Activated CD4-positive, alpha-beta T cell treated with anti-CD3 and anti-CD28 coated beads, Interleukin-2, amount 10 ng/mL, durations not matched to agents 24 days and 14 days (primary cell): ENCODE measurements at places on chromosomes 12 and 14. TPM values are rescaled to one million over a fixed set of nuclear protein-coding genes. Genes with fewer than 3 reads are reported as not detected.

DNA sequence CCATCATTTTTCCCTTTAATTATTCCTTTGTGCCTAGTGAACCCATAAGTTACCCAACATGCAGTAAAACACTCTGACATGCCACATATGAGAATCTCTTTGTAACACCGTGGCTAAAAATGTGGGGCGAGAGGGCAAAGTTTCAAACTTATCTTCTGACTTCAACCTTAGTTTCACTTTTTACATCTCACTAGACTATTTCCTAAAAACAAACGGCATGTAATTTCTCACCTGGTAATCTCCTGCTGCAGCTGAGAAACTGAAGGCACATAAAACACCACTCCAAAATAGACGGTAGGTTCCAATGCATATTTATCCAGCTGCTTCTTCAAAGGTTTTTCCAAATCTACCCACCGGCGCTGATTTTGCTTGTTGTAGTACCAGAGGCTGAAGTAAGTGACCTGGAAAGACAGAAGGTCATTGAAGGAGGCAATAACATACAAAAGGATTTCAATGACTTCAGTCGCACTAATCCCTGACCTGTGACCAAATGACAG is 37.9 kb downstream of the PTPN21 start:
- no peaks in the 10 kb centered on the region for H3K4me1 ChIP-seq
- H3K27me3 ChIP-seq: peaks cover 24% of the 10 kb centered on the region
- H3K4me3 ChIP-seq: no peak overlapping the region
- no peak overlapping the region for H3K27ac ChIP-seq

GRCh38 chr12:31914927-31915326 is 44.3 kb upstream of the RESF1 start:
- DNase-seq: no peak
- H3K36me3 ChIP-seq: peaks cover 17% of the 10 kb centered on the region
- no peaks in the 10 kb centered on the region for H3K4me1 ChIP-seq
- no peak overlapping the region for H3K27ac ChIP-seq

GRCh38 chr12:123888989-123889388 is 83.6 kb downstream of the CCDC92 start:
- no peaks in the 10 kb centered on the region for H3K4me1 ChIP-seq
- DNase-seq: no peak

The PIP4K2C gene
- total RNA-seq: 21.5 and 23.0 TPM in 2 replicates

- H3K4me1 ChIP-seq: peaks cover 24% of the 10 kb centered on the region
- DNase-seq: peak; percentile 67
- H3K36me3 ChIP-seq: no peaks in the 10 kb centered on the region
- no peak overlapping the region for H3K27ac ChIP-seq
These were observed 2.9 kb downstream of the PRPF40B start for GRCh38 chr12:49626169-49626835.

DNA sequence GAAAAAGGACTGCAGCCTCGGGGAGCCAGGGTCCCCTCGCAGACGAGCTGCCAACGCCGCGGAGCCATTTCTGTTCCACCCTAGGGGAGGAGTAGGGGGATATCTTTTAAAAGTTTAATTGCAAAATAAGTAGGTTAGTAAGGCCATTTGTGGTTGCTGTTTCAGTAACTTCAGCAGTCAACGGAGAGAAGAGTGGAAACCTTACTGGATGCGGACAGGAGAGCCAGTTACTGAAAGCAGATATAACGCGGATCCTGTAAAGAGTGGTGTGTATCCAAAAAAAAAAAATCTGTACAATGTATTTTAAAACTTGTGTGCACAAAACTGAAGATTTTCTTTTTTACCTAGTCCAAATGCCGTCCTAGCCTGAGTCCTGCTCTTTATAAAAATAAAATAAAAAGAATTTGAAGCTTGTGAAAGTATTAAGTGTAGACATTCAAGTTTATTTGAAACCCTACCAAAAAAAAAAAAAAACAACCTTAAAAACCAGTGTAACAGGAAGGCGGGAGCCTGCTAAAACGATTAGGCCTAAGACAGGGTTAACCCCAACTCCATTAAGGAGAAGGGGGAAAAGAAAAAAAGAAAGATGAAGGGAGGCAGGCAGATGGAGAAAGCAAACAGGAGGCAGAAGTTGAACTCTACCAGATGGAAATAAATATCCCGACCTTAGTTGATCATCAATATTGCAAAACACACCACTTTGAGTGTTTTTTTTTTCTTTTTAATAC is 1.0 kb upstream of the BTG1 start:
- H3K27ac ChIP-seq: peak overlapping the region; percentile 99
- peaks cover 53% of the 10 kb centered on the region for H3K36me3 ChIP-seq
- DNase-seq: peak; percentile 63

- H3K36me3 ChIP-seq: no peaks in the 10 kb centered on the region
- H3K4me1 ChIP-seq: peaks cover 2% of the 10 kb centered on the region
- no peak overlapping the region for H3K27ac ChIP-seq
- H3K4me3 ChIP-seq: no peak overlapping the region
These were observed 26.4 kb upstream of the FGF6 start for GRCh38 chr12:4472046-4472445.

DNA sequence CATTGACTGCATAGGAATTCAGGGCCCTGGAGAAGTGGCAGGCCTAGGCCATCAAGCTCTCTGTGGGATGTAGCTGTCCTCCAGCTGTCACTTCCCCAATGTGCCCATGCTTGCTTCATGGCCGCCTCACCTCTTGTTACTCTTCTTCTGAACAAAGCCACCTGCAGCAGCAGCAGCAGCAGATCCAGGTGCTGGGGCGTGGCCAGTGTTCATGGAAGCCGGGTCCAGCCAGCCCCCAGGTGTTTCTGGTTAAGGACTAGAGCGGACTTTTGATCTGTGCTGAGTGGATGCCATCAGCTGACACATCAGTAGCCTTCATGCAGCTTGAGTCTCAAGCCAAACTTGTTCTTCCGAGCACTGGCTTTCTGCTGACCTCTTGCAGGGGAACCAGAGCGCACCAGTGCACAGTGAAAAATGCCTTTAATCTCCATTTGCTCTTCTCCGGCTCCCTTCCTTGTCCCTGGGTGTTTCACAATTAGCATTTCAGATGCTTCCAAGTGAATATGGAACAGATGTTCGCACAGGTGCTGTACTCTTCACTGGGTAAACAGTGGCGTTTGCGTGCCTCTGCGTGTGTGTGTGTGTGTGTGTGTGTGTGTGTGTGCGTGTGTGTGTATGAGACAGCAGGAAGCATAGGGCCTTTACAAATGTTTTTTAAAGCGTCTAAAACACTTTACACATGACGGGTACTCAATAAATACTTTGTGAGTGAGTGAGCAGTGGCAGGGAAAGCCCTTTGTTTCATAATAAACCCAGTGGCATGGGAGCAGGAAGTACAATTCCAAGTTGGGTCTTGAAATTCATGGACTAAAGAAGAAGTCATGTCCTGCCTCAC is 20.1 kb downstream of the TPCN1 start:
- H3K36me3 ChIP-seq: peaks cover 35% of the 10 kb centered on the region
- DNase-seq: no peak
